Amniotic stem cell (primary cell): ENCODE measurements at places on chromosomes 2 and 18.

GRCh38 chr2:29368659-29369040, 253.4 kb downstream of the CLIP4 start:
- DNase-seq = no peak

GRCh38 chr18:9428862-9429661, 46.3 kb upstream of the RALBP1 start:
- no peak for DNase-seq

GRCh38 chr2:27527182-27527581, 30.5 kb downstream of the GCKR start:
- DNase-seq = no peak

- no peak for DNase-seq
Measured at GRCh38 chr2:214226061-214226460, 184.8 kb upstream of the VWC2L start.

DNA sequence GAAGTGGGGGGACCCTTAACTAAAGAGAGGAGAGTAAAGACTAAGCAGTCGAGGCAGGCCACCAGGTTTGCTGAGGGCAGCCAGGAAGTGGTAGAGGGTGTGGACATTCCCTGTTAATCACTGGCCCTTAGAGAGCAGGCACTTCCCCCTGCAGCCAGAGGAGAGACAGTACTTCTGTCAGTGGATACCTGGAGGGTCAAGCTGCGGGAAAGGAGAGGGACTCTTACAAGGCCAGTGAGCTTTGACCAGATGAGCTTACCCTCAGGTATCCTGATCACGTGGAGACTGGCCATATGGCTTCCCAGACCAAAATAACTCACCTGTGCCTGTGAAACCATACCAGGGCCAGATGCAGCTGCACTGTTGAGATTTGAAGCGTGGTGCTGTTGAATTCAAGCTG, 28.6 kb downstream of the ITGA6 start:
- no peak for DNase-seq

DNA sequence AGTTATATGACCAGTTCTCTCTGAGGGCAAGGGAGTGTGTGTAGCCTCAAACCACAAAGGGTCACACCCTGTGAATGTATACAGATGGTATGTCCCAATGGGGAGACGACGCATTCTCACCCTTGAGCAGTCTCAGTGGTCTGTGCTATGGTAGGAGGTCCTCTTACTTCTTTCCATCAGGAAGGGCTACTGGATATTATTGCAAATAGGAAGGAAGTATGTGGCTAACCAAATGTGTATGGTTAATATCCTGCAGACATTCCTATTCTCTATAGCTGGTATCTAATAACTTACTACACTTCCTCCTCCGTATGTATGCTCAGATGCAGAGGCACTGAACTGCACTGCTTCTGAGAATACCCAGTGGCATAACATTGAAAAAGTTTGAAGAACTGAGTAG, 306.7 kb upstream of the CCDC68 start:
- DNase-seq = no peak

GRCh38 chr2:228065686-228066085, 115.8 kb downstream of the SPHKAP start:
- no peak for DNase-seq

- no peak for DNase-seq
Measured at GRCh38 chr18:2534906-2535305, 36.4 kb downstream of the METTL4 start.

GRCh38 chr2:74441690-74442482, at the start of gene RTKN:
TSS of gene RTKN (minus strand) at chr2:74441937. CDS start at chr2:74441816, 121 bp downstream.
- no peak for DNase-seq
